ENCODE measurements at places on chromosomes 2 and 18. TPM values are rescaled to one million over a fixed set of nuclear protein-coding genes. Genes with fewer than 3 reads are reported as not detected.
A peak's percentile ranks its signal among the peaks of the same experiment; 100 is the strongest.

The MEP1B gene
- total RNA-seq = not detected

DNA sequence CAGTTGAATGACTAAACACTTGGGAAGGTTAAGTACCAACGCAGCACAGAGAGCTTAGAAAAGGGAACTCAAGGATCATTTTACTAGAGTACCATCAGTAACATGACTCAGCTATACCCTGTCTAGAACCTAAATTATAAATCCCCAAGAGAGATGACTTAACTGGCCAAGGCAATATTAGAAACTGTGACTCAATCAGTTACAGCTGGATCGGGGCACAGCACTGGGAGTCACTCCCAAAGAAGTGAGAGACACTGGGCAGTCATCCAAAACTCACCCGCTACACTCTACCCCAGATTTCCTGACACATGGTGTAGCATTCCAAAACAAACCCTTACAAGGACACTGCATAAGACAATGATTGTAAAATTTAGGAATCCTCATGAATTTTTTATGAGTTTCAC lies 17.7 kb downstream of the IWS1 start:
- H3K4me1 ChIP-seq = peaks cover 34% of the 10 kb centered on the region
- no peaks in the 10 kb centered on the region for H3K27me3 ChIP-seq
- H3K36me3 ChIP-seq = peaks cover 28% of the 10 kb centered on the region
- DNase-seq = peak; percentile 98
- H3K4me3 ChIP-seq = no peak overlapping the region

The TUBA3D gene
- total RNA-seq = not detected

DNA sequence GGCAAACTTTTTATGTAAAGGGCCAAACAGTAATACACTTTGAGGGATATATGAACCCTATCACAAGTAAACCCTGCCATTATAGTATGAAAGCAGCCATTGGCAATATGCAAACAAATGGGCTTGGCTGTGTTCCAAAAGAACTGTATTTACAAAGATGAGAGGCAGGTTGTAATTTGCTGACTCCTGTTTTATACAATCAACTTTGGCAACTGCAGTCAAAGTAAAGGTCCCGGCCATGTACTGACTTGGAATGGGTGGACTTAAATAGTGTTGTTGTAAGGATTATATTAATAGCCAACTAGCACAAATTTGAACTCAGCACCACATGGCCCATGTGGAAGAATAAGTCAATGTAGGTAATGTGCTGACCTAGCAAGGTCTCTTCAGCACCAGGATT lies 223.4 kb downstream of the WDPCP start:
- H3K27me3 ChIP-seq = no peaks in the 10 kb centered on the region
- H3K36me3 ChIP-seq = no peaks in the 10 kb centered on the region
- H3K4me3 ChIP-seq = no peak overlapping the region
- H3K27ac ChIP-seq = no peak overlapping the region
- H3K4me1 ChIP-seq = no peaks in the 10 kb centered on the region
- DNase-seq = no peak

DNA sequence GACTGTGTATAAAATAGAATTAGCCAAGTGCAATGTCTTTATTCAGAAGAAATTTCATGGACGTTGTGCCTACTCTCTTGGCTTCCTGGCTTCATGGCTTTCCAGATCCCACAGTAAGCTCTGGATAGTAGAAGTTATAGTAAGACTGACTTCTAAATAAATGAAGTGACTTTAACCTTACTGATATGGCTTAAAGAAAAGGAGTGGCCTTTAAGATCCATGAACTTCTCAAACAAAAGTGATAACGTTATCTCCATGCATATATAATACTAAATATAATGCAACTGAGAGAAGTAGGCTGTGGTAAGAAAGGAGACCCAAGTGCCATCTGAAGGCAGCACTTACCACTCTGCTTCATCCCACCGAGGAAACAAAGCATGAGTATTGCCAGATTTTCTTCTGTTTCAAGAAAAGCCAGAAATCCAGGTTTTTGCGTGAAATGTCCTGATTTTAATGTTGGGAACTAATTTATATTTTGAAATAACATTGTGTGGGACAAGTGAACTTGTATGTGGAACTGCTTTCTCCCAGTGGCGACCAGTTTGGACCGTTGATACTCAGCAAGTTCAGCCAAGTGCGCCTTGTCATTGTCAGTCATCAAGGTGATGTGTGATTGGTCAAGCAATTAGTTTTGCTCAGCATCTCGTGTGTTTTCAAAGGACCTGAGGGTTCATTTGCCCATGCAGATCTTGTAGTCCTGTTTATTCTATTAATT lies 13.9 kb upstream of the IL37 start:
- no peak for DNase-seq
- no peaks in the 10 kb centered on the region for H3K27me3 ChIP-seq
- no peak overlapping the region for H3K4me3 ChIP-seq

DNA sequence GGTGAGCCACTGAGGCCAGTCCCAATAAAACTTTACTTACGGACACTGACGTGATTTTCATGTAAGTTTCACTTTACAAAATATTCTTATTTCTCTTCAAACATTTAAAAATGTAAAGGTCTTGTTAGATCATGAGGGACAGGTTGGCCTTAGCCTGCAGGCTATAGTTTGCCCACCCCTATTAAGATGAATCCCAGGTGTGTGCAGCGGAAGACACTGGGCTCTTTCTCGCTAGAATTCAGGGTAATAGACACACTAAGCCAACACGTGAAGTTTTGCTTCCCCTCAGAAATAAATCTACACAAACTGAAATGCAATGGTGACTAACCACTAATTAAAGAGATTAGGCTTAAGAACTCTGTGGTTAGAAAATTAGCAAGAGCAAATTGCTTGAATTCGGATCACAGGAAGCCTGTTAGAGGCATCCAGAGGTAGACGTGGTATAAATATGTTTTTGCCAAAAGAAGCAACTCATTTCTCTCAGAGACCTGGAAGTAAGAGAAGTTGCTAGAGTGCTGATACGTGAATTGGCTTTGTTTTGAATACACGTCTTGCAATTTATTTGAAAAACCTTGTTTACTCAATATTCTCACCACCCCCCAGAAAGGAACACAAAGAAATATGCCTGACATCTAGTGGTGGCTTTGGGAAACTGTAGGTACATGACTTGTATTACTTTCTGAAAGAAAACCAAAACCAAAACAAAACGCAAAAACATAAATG lies 151.6 kb downstream of the DTNB start:
- no peak overlapping the region for H3K27ac ChIP-seq
- no peak overlapping the region for H3K4me3 ChIP-seq
- DNase-seq = peak; percentile 63
- no peaks in the 10 kb centered on the region for H3K27me3 ChIP-seq

DNA sequence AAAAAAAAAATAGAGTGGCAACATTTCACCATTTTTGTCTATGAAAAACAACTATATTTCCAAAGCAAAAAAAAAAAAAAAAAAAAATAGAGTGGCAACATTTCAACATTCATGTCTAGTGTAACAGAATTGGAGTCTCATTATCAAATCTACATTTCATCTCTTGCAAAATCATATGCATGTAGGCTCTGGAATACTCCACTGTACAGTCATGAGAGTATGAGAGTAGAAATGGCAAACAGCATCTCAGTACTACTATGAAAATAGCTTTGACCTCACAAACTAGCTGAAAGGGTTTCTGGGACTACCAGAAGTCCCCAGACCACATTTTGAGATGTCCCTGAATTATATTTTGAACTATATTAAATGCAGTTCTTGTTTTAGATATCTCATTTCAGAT lies 82.8 kb downstream of the SMAD2 start:
- H3K4me3 ChIP-seq = no peak overlapping the region
- H3K4me1 ChIP-seq = no peaks in the 10 kb centered on the region
- no peaks in the 10 kb centered on the region for H3K27me3 ChIP-seq
- H3K27ac ChIP-seq = no peak overlapping the region

The AGXT gene
- not detected for total RNA-seq

GRCh38 chr18:74294526-74294925 lies 2.8 kb upstream of the CYB5A start:
- H3K4me3 ChIP-seq = no peak overlapping the region
- no peaks in the 10 kb centered on the region for H3K36me3 ChIP-seq
- DNase-seq = no peak
- H3K27me3 ChIP-seq = no peaks in the 10 kb centered on the region
- H3K4me1 ChIP-seq = peaks cover 19% of the 10 kb centered on the region
- H3K27ac ChIP-seq = no peak overlapping the region

DNA sequence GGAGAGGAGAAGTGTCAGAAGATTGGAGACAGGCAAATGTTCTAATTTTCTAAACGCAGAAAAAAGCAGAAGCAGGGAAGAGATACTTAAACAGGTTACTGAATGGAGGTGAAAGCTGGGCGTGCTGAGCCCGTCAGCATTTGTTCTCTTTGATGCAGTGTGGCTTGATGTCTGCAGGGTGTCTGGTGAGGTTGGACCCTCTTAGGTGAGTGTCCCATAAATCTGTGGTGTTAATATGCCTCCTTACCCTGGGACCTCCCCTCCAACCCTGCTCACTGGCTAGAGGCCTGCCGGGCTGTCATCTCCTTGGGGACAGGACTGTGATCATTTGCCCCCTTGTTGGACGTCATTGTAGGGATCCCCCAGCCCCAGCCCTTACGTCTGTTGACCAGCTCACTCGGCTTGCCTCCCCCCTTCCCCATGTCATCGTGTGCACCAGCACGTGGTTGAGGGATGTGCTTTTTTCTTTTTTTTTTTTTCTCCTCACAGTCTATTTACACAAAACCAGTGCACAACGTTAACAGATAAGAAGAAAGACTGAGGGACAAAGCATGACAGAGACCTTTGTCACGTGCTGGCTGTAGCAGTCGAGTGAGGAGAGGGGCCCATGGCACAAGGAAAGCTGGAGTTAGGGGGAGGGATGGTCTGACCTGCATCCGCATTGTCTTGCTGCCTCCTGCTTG lies 56.4 kb downstream of the NCK2 start:
- H3K4me1 ChIP-seq = no peaks in the 10 kb centered on the region
- H3K27ac ChIP-seq = no peak overlapping the region
- no peaks in the 10 kb centered on the region for H3K36me3 ChIP-seq
- H3K27me3 ChIP-seq = no peaks in the 10 kb centered on the region

- H3K36me3 ChIP-seq = no peaks in the 10 kb centered on the region
- no peaks in the 10 kb centered on the region for H3K27me3 ChIP-seq
- H3K4me1 ChIP-seq = no peaks in the 10 kb centered on the region
- no peak for DNase-seq
- no peak overlapping the region for H3K27ac ChIP-seq
Measured at GRCh38 chr2:205566606-205567168, 115.6 kb upstream of the NRP2 start.

The KLF7 gene
- 12.5 TPM for total RNA-seq

The RAB11FIP5 gene
- 24.4 TPM for total RNA-seq

The WNT10A gene
- 1.2 TPM for total RNA-seq

DNA sequence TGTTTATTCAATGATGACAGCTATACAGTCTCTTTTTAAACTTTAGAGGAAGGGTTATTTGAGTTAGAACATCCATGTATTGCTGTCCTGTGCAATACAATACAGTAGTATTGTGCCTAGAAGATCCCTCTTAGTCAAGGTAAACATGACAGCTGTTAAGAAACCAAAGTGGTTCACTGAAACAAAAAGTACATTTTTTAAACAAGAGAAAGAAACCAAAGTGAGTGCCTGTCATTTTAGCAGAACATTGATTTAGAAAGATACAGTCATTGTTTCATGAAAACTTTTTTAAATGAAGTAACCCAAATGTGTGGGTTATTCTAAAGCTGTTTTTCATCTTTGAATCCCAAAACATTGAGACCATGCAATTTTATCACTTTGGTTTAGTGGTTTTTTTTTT lies 15.5 kb downstream of the ITPRID2 start:
- peaks cover 79% of the 10 kb centered on the region for H3K36me3 ChIP-seq
- H3K4me3 ChIP-seq = no peak overlapping the region
- no peak for DNase-seq

DNA sequence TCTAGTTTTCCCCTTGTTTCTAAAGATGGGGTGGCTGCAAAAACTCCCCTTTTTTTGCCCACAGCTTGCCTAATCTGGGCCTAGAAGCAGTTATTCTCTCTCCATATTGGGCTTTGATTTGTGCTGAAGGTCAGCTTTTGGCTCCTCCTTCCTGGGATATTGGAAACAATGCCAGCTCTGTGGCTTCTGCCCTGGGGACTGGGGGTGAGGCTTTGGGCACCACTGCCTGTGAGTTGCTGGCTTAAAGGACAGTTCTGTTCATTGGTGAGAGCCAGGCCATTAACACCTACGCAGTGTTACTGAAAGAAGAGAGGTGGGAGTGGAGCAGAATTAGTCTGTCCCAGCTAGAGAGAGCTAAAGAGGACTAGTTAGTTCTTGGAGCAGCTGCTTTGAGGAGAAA lies 4.3 kb downstream of the UBXN2A start:
- no peak for DNase-seq
- no peaks in the 10 kb centered on the region for H3K36me3 ChIP-seq
- H3K27me3 ChIP-seq = no peaks in the 10 kb centered on the region
- H3K4me3 ChIP-seq = no peak overlapping the region

GRCh38 chr2:2662037-2662846 lies 331.2 kb upstream of the MYT1L start:
- no peak for DNase-seq
- no peak overlapping the region for H3K4me3 ChIP-seq
- peaks cover 79% of the 10 kb centered on the region for H3K27me3 ChIP-seq
- H3K4me1 ChIP-seq = no peaks in the 10 kb centered on the region
- H3K27ac ChIP-seq = no peak overlapping the region
- no peaks in the 10 kb centered on the region for H3K36me3 ChIP-seq

GRCh38 chr2:219499058-219499307 lies 292 bp downstream of the GMPPA start:
- peak overlapping the region; percentile 74 for H3K4me3 ChIP-seq
- H3K27ac ChIP-seq = peak overlapping the region; percentile 81
- DNase-seq = no peak
- peaks cover 7% of the 10 kb centered on the region for H3K27me3 ChIP-seq
- no peaks in the 10 kb centered on the region for H3K36me3 ChIP-seq
- peaks cover 19% of the 10 kb centered on the region for H3K4me1 ChIP-seq

- H3K4me3 ChIP-seq = no peak overlapping the region
- H3K36me3 ChIP-seq = no peaks in the 10 kb centered on the region
- no peak for DNase-seq
- peaks cover 10% of the 10 kb centered on the region for H3K4me1 ChIP-seq
- no peak overlapping the region for H3K27ac ChIP-seq
- no peaks in the 10 kb centered on the region for H3K27me3 ChIP-seq
Measured at GRCh38 chr18:44624052-44624451, 56.6 kb upstream of the SETBP1 start.

DNA sequence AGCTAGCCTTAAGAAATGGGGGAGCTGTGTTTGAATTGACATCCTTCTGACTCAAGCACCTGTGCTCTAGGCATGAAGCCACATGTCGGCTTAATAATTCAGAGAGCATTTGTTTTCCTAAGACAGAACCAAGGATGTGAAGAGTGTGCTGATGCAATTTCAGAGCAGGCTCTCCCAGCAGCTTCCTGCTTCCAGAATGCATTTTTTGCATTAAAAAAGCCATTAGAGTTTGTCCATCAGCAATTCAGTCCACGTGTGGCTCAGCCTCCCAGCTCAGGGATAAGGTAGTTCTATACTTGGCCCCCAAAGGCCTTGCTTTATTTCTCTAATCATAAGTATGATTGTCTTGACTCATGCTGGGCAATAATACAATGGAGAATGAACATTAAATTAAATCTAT lies 37.7 kb downstream of the DOCK10 start:
- no peaks in the 10 kb centered on the region for H3K4me1 ChIP-seq
- no peaks in the 10 kb centered on the region for H3K27me3 ChIP-seq
- no peak overlapping the region for H3K4me3 ChIP-seq
- H3K36me3 ChIP-seq = no peaks in the 10 kb centered on the region
- no peak for DNase-seq
- no peak overlapping the region for H3K27ac ChIP-seq

- H3K27ac ChIP-seq = no peak overlapping the region
- H3K27me3 ChIP-seq = no peaks in the 10 kb centered on the region
- DNase-seq = no peak
- H3K4me3 ChIP-seq = no peak overlapping the region
- H3K36me3 ChIP-seq = no peaks in the 10 kb centered on the region
- H3K4me1 ChIP-seq = peaks cover 11% of the 10 kb centered on the region
Measured at GRCh38 chr2:158006961-158007719, 94.5 kb upstream of the UPP2 start.
